ENCODE measurements at places on chromosomes 12 and 14. TPM values are rescaled to one million over a fixed set of nuclear protein-coding genes. Genes with fewer than 3 reads are reported as not detected.

Gene RNF41
- total RNA-seq: 42.3 TPM

Gene HOTAIR
- total RNA-seq: not detected

Gene RGS6
- 0.60 TPM for total RNA-seq

Gene PTPRR
- total RNA-seq: not detected

Gene LBHD2
- total RNA-seq: not detected
